ENCODE measurements at places on chromosomes 3 and 15.

DNA sequence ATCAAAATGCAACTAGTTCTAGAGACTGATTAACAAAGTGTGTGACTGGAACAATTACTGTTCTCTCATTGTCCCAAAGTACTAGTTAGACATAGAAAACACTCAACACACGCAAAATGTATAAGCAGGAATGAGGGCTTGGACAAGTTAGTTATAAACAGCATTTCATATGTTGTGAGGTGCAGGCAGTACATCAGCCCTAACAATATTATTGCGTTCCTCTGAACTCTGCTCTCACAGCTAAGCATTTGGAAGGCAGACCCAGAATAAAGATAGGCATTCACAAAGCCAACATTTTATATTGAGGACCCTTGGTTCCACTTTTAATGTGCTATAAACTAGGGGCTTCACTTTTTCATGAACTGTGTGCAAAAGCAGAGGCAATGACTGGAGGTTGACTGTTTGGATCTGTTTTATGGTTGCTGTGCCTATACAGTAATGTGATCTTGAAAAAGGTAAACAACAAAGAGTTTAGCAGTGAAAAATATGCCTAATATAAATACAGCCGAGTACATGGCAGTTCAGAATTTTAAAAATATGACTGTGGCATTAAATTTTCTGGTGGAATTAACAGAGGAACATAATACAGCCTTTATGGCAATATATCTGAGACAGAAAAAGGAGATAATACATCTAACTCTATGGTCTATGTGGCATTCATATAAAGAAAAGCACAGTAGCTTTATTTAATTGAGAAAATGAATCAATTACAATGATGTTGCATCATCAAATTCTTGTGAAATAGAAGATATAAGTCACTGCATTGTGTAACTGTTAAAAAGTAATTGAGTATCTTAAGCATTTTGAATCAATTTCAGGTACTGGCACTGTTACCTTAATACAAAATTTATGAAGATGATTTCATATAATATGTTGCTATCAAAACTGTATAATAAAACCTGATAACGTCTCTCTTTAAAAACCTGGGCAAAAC lies 80.0 kb upstream of the SKOR1 start:
- no peak for DNase-seq

- no peak for DNase-seq
These were observed 4.9 kb downstream of the MON1A start for GRCh38 chr3:49924683-49925082.

GRCh38 chr3:138119423-138119766 lies 4.0 kb upstream of the DZIP1L start:
- no peak for DNase-seq

DNA sequence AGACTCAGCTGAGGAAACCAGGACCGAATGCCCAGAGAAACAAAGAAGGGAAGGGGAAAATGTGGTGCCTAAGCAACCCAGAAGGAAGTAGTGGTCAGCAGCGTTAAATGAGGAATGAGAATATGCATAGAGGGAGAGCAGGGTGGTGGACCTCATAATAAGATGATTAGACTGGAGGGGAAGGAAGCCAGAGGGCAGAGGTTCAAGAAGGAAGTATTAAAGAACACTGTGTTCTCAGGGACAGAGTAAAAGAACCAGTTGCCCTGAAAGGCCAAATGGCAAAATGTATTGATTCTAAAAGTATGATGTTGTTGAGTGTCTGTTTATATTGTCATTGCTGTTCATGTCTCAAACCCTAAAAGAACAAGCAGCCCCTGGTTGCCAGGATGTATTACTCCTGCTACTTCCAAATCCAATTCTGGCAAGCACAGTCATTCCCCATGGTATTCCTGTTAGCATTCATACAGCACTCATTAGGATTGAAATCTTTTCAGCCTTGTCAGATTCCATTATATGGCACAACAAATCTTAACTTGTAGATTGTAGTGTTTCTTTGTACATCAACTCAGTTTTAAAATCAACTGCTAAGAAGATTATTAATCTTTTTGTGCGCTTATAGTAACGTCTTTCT lies 23.4 kb downstream of the P2RY1 start:
- DNase-seq, result no peak

- no peak for DNase-seq
These were observed 114.7 kb upstream of the LINGO1 start for GRCh38 chr15:77747175-77748077.
